ENCODE measurements at places on chromosomes 6 and 20.

DNA sequence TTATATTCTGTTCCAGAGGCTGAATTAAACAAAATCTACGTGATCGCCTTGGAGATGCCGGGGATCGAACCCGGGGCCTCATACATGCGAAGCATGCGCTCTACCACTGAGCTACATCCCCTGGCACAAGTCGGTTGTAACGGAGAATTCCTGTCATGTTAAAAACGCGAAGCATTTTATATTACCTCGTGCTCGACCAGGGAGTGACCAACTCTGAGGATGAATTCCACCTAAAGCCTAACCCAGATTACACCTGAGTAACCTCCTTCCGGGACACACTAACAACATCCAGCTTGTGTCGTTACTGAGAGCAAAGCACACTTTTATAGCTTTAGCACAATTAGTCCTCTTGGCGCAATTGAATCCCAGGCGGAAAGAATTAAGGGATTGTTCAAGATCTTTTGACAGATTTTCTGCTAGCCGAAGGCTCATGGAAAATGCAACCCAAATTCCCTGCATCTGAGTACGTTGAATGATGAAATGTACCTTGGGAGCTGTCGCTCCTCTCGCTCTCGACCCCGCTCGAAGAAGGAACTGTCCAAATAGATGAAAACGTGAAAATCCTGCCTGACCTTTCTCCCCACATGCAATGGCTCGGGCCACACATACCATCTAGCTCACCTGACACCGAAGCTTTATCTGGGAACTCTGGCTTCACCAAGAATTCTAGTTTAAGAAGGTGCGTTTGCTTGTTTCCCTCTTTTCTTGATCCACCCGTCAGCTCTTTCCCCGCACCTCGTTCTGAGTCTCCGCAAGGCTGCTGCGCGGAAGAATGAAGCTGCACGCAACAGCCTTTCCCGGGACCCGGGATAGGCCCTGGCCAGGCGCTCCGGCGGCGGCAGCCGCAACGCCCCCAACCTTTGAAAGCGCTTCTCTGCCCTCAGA lies 148.3 kb downstream of the GPX5 start:
- DNase-seq: peak; percentile 37

DNA sequence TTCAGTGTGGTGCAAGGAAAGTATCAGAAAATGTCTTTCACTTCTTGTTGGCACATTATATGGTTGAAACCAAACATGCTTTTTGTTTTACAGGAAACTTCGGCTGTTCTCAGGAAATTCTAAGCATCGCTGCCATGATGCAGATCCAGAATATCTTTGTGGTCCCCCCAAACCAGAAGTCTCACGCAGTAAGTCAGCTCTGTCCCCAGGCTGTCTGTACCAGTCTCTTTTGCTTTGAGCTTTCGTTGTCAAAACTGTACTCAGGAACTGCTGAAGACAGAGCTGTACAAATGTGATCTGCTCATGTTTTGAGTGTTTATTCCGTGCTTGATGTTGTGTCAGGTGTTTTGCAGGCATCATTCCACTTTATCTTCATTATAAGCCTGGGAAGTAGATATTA lies 59.6 kb downstream of the DHX35 start:
- no peak for DNase-seq

- DNase-seq: no peak
These were observed at the start of gene TRERF1 for GRCh38 chr6:42451333-42452170. TRERF1 (minus strand) TSS chr6:42451926; CDS start chr6:42269590, 182,336 bp downstream.

GRCh38 chr6:131937703-131938631 lies 13.2 kb downstream of the CCN2 start:
- no peak for DNase-seq

DNA sequence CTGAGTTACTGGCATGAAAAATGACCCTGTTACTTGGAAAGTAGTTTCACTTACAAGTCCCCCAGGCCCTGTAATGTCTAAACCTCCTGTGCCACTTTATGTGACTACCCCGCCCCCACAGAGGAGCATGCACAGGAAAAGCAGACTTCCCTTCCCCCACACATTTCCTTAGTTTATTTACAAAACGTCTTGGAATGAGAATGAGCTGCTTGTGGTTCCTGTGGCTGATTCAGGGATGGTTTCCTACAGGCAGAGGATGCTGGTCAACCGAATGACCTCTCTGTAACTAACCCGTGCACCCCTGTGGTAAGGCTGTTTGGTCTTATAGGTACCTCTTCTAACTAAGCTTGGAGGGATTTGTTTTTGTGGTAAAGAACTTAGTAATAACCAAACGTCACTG lies 28.5 kb downstream of the RSPO3 start:
- peak; percentile 56 for DNase-seq

GRCh38 chr6:41634657-41635056 lies 3.6 kb upstream of the MDFI start:
- DNase-seq: no peak
